ENCODE measurements at places on chromosomes 2 and 18.

DNA sequence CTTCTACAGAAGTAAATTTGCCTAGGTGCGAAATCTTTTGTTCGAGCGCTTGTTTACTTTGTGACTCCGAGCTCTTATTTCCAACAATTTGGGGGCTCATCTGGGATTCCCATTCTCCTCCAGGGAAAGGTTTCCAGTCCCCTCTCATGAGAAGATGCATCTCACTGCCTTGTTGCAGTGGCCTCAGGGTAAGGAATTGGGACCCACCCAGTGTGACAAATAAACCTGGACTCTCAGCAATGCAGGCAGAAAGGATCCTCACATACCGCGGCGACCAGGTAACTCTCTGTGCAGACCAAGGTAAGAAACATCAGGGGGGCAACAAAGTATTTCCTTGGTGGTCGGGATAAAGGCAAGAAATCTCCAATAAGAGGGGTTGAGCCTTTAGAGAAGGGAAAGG, 1169.3 kb downstream of the DSC3 start:
- no peak for DNase-seq

DNA sequence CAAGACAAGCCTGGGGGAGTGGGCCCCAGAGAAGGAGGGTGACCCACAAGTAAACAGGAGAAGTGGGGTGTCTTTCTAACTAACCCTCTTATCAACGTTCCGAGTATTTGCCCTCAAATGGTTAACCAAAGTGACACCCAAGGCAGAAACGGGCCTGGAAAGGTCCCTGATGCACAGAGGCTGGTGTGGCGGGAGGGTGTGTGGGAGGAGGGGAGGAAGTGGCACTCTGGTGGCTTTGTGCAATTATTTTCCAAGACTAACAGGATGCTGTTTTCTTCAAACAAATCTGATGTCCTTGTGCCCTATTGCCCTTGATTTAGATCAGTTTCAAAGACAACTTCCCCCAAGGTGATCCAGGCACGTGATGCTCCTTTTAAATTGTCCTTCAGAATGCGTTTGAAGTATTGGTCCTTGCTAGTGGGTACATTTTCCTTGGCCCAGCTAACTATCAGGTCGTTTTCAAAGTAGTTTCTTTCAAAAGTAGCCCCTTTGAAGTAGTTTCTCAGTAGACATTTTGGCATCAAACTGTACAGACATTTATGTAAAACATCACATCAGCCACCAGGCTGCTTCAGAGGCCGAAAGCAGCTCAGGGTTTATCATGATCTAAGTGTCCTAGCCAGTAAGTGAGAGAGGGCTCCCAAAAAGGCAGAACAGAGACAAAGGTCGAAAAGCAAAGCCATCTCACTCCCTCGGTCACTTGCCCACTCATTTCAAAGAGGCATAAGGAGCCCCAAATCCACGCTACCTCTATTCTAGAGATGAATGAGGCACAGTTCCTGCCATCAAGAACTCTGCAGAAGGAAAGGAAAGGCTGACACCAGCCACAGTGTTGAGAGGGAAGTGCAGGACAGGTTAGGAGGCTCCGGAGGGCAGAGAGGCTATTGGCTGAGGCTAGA, 371.1 kb upstream of the ID2 start:
- peak; percentile 42 for DNase-seq

- no peak for DNase-seq
Measured at GRCh38 chr2:111236025-111236424, 115.3 kb downstream of the BCL2L11 start.

GRCh38 chr2:3314626-3315025, 63.0 kb downstream of the EIPR1 start:
- DNase-seq: no peak

- peak; percentile 33 for DNase-seq
Measured at GRCh38 chr2:191152482-191153240, 1.9 kb upstream of the STAT4 start.

- no peak for DNase-seq
Measured at GRCh38 chr2:84735389-84735788, 145.5 kb downstream of the TRABD2A start.

DNA sequence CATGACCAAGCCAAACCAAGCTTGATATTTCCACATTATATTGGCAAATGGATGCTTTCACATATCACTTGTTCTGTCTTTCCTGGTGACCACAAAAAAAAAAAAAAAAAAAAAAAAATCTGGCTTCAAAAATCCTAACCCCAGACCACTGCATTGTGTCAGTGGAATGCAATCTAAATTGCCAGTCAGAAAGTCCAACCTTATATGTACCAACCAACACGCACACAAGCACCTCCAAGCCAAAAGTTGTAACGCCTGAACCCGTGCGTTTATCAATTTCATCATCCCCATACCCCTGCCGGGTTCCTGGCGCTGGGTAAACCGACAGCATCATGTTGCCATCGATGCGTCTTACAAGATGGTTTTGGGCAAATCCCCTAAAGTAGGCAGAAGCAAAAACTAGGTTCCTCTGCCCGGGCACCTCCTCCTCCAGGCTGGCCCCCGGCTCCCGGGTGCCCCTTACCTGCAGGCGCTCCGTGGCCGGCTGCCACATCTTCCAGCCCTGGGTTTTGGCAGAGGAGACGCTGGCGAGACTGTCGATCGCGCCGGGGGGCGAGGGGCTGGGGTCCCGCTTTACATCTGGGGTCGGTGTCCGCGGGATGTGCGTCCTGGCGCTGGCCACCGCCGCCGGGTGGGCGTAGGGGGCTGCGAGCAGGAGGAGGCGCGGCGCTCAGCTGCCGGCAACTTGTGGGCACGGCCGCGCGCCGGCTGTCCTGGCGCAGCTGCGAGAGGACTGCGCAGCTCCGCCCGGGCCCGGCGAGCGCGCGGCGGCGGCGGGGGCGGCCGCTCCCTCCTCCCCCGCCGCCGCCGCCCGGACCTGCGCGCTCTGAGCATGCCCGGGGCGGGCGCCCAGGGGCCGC, at the start of gene PID1:
Gene PID1, minus strand, starts transcription at position 737 of the 860 bp plus-strand sequence. Its CDS starts 244 bp downstream, at position 493.
- DNase-seq: no peak

- no peak for DNase-seq
Measured at GRCh38 chr2:230205034-230205433, 14.8 kb downstream of the SP110 start.

DNA sequence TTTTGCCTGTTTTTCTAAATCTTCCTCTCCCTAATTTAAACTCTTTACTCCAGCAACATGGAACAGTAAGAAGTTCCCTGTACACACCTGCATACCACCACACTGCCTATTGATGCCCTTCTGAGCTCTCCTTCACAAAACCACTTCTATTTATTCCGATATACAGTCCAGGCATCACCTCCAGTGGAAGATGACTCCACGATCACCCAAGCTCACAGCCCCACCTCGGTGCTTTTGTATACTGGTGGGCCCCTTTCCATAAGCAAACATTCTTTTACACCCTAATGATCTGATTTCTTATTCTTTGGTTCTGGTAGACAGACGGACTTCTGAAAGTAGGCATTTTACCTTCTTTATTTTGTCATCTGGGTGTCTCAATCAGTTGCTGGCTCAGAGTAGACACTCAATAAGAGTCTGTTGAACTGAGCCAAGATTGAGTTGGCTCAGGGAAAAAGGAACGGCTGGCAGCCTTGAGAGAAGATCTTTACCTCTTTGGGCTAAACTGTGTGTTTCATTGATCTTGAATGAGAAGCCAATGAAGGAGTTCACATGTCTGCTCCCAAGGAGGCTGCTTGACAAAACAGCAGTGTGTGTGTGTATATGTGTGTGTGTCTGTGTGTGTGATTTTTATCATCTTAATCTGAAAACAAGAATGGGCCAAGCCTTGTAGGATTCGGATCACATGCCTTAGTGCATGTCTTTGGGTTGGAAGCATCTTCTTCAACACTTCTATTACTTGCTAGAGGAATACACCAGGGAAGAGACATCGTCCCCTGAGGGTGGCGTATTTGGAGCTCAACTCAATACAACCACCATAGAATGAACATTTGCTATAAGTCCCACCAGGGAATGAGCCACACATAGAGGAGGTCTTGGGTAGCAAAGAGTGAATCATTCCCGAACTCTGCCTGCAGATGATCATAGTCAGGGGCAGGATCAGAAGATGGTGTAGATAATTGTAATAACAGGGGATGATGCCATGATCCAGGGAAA, 341.8 kb downstream of the CYRIA start:
- no peak for DNase-seq

GRCh38 chr2:67845621-67846369, 217.0 kb downstream of the C1D start:
- DNase-seq: no peak

GRCh38 chr2:66929632-66930338, 467.3 kb upstream of the ETAA1 start:
- DNase-seq: no peak

- DNase-seq: no peak
Measured at GRCh38 chr2:106299696-106300095, 105.6 kb upstream of the UXS1 start.

DNA sequence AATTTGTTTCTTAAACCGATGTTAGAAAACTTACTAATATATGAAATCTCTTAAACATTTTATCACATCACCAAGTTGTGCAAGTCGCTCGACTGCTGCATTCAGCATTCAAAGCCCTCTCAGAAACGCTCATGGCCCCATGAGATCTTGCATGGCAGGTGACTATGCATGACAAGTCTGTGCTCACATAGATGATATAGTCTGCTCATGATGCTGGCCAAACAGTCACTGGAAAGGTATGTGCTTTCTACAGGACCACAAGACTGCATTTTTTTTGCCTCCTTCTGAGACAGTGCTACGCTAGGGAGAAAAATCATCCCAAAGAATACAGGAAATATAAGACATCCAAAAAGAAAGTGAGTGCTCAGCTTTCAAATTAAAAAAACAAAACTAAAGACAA, 98.3 kb upstream of the ZBTB14 start:
- no peak for DNase-seq

DNA sequence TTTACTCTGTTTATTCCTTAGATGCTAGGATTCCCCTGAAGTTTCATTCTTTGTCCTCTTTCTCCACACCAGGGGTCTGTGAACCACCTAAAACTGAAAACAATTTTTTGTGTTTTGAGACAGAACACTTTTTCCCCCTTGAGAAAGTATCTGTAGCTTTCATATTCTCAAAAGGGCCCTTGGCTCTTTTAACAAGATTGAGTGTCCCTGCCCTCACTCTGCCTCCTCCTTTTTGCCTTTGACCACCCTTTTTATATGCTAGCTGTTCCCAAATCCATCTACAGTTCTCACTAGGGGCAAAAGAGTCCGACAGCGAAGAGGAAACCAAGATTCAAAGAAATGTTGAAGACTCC, 883 bp upstream of the EHBP1 start:
- DNase-seq: no peak

DNA sequence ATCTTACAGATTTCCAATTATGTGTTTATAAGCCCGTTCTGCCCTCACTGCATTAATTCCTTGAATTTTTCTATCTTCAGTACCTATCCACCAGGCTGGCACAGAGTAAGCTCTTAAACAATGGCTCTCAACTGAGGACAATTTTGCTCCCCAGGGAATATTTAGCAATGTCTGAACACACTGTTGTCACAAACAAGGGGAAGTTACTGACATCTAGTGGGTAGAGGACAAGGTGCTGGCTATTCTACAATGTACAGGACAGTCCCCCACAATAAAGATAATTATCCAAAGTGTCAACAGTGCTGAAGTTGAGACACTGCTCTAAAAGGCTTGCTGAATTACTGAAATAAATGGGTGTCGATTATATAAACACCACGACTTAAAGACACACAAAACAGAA, 5.0 kb downstream of the NDUFS1 start:
- no peak for DNase-seq

DNA sequence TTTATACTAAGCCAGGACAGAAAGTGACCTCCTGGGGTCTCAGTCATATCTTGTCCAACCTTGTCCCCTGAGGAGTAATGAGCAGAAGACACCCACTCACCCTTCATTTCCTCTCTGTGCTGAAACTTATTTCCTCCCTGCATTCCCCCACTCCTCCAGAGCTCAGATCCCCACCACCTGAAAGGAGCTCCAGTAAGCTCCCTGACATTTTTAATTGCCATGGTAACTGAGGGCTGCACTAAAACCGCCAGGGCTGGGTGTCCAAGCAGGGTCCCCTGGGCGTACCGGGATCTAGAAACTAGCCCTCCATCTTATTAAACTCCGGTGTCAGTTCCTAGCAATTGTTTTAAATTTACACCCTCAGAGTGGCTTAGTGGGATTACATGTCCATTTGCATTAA, 393.3 kb upstream of the HNRNPA3 start:
- DNase-seq: no peak

- DNase-seq: no peak
Measured at GRCh38 chr2:197242719-197243118, 67.9 kb downstream of the ANKRD44 start.

DNA sequence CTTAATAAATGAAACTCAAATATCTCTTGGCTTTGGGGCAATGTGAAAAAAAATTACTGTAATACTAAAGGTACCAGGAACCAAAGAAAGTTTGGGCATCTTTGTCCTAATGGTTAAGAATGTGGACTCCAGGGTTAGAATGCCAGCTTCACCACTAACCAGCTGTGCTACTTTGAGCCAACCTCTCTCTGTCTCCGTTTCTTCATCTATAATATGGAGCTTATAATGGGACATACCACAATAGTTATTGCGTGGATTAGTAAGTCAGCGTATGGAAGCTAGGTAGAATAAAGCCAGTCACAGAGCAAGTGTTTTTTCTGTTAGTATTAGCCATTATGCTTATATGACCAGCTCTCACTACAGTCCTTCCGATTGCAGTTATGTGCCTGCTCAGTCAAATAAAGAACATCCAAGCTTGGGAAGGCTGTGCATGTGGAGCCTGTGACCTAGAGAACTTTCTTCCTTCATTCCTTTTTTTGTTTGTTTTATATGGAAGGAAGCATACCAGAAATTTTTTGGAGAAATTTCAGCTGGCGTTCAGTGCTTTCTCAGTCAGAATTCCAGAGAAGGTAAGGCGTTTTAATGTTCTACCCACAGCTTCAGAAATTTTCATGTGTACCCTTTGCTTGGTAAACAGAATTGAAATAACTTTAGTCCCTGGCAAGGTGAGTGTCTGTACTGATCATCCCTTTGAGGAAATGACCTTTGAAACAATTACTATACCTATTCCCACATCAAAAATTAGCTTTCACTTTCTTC, 114.0 kb upstream of the RND3 start:
- DNase-seq: no peak

DNA sequence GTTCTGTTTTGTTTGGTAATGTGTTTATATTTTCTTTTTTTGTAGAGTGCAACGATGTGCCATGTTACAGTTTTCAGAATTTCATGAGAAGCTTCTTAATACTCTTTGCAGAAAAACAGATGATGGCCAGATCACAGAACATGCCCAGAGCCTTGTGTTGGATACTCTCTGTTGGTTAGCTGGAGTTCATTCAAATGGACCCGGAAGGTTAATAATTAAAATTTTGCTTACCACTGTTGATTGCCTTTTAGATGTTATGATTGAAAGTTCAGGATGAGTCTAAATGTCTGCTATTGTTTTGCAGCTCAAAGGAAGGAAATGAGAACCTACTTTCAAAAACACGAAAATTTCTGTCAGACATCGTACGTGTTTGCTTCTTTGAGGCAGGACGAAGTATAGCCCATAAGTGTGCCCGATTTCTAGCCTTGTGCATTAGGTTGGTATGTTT, 85.2 kb downstream of the BIRC6 start:
- no peak for DNase-seq

DNA sequence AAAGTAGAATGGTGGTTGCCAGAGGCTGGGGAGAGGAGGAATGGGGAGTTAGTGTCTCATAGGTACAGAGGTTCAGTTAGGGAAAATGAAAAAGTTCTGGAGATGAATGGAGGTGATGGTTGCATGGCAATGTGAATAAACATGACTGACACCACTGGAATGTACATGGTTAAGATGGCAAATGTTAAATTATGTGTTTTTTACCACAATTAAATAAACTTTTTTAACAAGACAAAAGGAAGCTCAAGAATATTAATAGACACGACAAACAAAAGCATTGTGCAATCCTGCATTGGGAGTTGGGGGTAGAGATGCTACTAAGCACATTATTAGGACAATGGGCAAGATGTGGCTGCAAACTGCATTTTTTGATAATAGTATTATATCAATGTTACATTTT, 147.7 kb downstream of the TWIST2 start:
- no peak for DNase-seq

All from CD4-positive, alpha-beta T cell treated with Interleukin-4 for 1 hour (primary cell).